Stimulated activated CD8-positive, alpha-beta memory T cell treated with anti-CD3 and anti-CD28 coated beads, Interleukin-4, amount 100 ng/mL, for 1 hour (primary cell): ENCODE measurements at places on chromosomes 7 and 10.
A peak's percentile ranks its signal among the peaks of the same experiment; 100 is the strongest.

DNA sequence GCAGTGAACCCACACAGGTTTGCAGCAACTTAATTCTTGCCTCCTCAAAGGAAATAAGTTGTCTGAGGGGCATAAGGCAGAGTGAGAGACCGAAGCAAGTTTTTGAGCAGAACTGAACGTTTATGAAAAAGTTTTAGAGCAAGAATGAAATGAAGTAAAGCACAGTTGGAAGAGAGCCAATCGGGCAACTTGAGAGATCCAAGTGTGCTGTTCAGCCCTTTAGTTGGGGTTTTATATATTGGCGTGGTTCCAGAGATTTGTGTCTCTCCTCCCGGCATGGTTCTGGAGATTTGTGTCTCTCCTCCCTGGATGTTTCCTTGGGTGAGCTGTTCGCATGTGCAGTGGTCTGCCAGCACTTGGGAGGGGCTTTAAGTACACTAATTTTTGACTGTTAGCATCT is 141.4 kb upstream of the DGKB start:
- DNase-seq: no peak

GRCh38 chr7:74475243-74475986 is 21.7 kb downstream of the GTF2IRD1 start:
- DNase-seq: no peak

- DNase-seq: no peak
Measured at GRCh38 chr7:31077484-31078362, 25.6 kb downstream of the ADCYAP1R1 start.

DNA sequence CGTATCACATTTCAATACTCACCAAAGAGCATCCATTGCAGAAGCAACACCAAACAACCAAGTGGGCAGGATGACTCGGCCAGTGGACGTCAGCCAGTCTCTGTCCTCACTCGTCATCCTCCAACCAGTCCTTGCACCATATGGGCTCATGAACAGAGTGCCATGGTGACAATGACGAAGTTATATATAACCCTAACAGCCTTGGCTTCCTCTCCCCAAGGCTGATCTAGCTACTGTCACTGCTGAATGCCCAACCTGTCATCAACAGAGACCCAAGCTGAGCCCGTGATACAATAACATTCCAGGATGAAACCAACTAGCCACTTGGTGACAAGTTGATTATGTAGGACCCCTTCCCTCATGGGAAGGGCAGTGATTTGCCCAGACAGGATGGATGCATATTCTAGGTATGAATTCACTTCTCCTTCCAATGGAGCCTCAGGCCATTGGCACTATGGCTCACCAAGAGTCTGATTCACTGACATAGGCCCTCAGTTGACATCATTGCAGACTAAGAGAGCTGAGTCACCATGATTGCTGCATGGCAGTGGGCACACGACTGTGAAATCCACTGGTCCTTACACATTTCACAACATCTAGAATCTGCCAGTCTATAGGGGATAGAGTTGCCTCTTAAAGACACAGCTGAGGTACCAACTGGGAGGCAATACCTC is 26.3 kb upstream of the PPIF start:
- no peak for DNase-seq

- DNase-seq: peak; percentile 50
Measured at GRCh38 chr7:106176414-106177299, 64.5 kb upstream of the SYPL1 start.

DNA sequence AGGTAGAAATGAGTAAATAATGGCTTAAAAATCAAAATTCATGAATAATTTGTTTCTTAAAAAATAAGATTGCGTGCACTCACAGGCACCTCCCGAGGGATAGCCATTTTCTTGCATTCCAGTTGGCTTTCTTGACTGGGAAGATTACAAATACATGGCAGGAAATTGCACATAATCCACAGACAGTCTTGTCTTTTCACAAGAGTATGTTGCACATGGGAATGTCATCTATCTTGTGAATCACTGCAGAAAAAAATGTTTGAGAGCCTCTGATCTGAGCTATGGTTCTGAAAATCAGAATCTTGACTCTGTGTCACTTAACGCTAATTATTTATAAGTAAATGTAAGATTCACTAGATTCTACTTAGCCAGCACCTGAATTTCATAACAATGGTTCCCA is 74.1 kb upstream of the PRKG1 start:
- DNase-seq: no peak

GRCh38 chr10:86130041-86130440 is 236.6 kb downstream of the GRID1 start:
- DNase-seq: no peak

DNA sequence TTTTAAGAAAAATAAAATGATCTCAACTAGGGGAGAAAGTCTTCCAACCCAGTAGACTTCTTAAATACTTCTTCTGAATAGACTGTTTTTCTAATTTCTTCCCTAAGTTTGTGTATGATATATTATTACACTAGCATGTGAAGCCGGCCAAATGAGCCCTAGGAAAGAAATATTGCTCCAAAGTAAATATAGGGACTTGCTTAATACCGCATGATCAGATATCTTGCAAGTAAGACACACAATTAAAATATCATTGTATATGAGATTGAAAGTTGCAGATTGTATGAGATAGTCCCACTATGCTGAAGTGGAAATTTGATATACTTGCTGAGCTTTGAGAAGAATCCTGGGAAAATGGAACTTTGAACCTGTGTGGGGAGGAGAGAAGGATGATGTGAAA is 225.7 kb downstream of the BAMBI start:
- DNase-seq: no peak
